GM20000 (cell line): ENCODE measurements at places on chromosomes 12 and 14.
A peak's percentile ranks its signal among the peaks of the same experiment; 100 is the strongest.

DNA sequence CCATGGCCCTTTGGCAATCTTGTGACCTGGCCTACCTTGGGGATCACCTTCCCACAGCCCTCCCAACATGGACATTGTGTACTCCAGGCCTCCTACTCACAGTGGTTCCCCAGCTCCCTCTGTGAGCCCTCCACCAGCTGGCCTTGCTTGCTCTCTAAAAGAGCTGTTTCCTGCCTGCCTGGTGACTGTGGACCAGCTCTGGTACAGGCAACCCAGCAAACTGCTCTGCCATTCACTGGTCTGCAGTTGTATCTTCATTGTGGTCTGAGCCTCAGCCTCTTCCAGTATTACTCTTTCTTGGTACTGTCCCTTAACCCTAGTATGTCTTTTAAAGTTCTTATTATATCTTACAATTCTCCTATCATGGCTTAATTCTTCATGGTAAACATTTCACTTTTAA is 236.2 kb downstream of the KTN1 start:
- no peak for DNase-seq

DNA sequence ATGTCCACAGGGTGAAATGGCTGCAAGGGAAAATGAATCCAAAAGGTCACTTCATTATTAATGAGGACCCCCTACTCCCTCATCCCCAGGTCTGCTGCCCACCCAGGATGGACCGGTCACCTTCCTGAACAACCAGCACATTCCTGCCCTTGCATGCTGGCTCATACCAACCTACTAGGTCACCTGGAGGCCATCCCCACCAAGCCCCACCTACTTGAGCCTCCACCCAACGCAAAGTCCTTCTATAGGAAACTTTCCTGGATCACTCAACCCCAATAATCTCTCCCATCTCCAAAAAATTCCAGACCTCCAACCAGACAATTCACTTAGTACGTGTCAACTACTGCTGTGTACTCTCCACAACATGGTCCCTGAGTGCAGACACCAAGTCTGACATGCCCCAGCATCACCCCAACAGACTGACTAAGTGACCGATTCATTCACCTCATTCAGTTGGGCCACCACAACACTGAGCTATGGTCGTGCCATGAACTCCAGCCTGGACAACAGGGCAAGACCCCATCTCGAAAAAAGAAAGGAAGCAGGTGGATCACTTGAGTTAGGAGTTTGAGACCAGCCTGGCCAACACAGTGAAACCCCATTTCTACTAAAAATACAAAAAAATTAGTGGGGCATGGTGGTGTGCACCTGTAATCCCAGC is 18.1 kb downstream of the CLMN start:
- no peak for DNase-seq

DNA sequence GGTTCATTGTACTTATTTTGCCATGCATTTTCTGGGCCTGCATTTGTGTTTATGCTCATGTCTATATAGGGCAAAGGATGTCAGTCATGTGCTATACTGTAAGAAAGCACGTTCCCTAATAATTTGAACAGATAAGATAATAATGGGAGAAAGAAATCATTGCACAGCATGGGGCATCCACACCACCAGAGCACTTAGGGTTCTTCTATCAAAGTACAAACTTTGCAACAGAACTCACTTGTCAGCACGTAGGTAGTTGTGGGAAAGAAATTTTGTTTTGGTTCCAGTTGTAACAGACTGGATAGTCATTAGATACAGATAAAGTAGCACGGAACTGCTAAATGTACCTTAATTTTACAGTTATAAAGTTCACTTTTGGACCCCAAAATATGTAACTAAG is 10.1 kb downstream of the PPP1CC start:
- DNase-seq: no peak

DNA sequence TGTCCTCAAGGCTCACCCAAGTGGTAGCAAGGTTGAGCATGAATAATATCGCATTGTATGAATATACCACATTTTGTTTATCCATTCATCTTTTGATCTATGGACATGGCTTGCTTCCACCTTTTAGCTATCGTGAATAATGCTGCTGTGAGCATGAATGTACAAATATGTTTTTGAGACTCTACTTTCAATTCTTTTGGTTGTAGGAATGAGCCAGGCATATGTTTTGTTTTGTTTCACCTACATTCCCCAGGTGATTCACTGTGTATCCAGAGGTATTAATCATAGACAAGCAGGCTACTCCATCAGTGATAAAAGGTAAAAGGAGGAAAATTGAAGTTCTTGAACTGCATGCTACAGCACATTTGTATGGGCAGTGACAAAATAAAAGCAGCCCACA is 35.8 kb downstream of the CDKL1 start:
- DNase-seq: no peak

DNA sequence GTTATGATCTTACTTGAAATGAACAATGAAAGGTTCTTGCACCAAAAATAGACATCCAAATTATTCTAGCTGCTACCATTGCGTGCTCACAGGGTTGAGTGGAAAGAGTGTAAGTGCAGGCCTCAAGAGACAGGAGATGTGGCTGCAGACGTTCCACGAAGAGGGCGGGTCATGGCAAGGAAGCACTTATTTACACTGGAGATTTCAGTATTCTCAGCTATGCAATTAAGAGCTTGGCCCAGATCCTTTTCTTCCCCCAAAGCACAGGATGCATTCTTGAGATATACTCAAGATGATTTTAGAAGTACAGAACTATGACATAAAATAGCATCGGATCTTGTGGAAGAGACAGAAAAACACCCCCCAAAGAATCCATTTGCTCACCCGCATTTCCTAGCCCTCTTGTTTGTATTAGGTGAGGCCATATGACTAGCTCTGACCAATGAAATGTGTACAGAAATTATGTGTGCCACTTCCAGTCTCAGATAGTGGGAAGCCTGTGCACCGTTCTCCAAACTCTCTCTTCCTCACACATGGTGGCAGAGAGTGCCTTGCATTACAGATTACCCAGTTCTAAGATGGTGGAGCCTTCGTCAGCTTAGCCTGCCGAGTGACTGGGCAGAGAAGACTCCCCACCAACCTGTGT is 261.4 kb downstream of the TTC8 start:
- DNase-seq: no peak

GRCh38 chr14:23093991-23094665 is 808 bp downstream of the ACIN1 start:
- DNase-seq: no peak

GRCh38 chr14:75267141-75267721 is 11.4 kb upstream of the FOS start:
- DNase-seq: no peak

- DNase-seq: no peak
Observed at GRCh38 chr14:53500191-53500590, 347.1 kb upstream of the DDHD1 start.

DNA sequence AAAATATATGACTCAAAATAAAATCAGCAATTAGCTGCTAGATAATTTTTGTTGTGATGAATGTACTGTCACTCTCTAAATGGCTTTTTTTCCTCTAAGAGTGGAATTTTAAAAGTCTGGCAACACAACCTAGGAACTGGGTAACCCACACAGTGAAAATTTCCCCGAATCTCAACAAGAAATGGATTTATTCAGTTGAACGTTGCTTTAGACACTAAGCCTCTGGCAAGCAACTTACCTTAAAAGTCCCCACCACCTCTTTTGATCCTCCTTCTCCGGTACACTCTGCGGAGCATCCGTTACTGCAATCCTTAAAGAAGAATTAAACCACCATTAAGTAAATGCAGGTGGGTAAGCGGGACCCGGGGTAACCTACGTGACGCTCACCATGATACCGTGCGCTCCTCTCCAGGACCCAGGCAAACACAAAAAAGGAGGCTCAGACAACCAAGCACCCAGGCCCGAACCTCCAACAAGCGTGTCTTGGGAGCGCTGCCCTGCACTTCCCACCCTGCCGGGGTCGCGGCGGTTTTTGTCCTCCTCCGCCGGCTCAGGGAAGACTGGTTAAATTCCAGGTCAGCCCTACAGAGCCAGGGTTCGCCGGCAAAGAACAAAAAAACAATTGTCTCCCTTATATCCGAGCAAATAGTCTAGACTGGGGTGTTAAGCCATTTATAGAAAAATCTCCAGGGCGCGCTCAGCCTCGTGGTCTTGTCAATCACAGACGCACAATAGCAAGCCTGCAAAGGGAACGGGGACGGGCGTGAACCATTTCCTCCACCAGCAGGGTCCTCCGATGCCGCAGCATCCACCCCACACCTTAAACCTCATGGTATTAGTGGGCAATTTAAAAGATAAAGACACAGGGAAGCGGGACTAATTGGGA is 47.1 kb downstream of the BCAT1 start:
- DNase-seq: peak; percentile 57

DNA sequence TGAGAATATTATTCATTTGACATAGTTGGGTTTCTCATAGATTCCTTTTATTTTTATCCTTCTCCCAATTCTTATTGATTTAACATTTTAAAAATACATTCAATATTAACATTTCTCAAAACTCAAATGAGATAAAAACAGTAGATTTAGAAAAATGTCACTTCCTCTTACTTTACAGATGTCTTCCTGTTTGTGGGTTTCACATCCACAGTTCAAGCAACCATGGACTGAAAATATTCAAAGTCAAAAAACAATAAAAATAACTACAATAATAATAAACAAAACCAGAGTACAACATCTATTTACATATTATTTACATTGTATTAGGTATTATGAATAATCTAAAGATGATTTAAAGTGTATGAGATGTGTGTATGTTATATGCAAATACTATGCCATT is 111.3 kb upstream of the SLC16A7 start:
- no peak for DNase-seq

- no peak for DNase-seq
Observed at GRCh38 chr14:88323086-88323522, at the start of gene KCNK10. Gene KCNK10, minus strand, starts transcription at chr14:88323269. Its CDS starts 471 bp downstream, at chr14:88322798.

DNA sequence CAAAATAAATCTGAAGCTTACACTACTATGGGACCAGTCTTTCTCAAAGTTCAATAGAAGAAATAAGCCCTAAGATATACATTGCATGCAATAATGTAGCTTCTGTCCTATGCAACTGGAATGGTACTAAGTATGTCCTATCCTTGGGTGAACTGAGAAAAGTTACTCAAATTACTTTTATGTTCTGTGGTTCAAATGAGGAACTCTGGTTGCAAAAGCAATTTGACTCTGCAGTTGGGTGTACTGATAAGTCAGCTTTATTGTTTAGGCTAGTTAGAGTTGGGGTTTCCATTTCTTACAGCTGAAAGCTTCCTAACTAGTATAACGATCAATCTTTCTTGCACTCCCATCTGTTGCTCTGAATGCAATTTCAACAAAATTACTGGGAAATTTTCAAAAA is 29.2 kb downstream of the GPR135 start:
- no peak for DNase-seq

DNA sequence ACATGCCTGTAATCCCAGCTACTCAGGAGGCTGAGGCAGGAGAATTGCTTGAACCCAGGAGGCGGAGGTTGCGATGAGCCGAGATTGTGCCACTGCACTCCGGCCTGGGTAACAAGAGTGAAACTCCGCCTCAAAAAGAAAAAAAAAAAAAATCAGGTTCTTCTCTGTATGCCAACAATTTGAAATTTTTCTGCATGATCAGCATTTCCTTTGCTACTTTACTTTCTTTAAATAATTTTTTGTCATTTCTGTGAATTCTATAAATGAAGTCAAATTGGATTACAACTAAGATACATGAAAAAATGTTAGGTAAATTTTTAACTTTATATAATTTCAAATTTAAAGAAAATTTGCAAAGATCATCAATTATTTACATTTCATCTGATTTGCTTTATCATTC is 87.8 kb downstream of the NUMB start:
- DNase-seq: no peak

- no peak for DNase-seq
Observed at GRCh38 chr12:3480764-3481163, 10.2 kb upstream of the PRMT8 start.

- no peak for DNase-seq
Observed at GRCh38 chr14:92252323-92252722, 70.6 kb upstream of the SLC24A4 start.
